Pancreas (tissue), 10 donors: ENCODE measurements at places on chromosomes 1 and 21.

GRCh38 chr1:31377364-31377863 is 4.5 kb upstream of the FABP3 start:
- DNase-seq = no peak

DNA sequence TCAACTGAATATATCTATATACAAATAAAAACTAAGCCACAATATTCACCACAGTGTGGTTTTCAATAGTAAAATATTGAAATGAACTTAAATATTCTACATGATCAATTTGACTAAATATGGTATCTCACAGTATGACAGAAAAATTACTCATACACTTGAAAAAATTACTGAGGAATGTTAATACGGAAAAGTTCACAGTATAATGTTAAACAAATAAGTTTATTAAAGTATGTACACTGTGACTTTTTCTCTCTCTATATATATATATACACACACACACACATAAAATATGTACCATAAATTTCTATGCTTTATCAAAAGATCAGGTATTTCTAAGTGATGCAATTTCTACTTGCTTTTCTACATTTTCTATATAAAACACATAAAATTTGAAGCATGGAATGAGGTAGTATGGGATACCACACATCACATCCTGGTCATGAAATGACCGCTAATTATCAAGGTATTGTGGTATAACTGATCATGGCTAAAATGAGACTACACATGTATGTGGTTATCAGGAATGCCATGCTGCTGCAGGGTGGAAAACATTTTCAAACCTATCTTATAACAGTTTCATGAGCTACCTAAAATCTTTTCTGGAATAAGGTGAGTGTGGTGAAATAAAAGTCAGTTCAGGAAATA is 102.3 kb downstream of the CDC42BPA start:
- no peak for DNase-seq

GRCh38 chr21:35156293-35157278 is 107.5 kb upstream of the RUNX1 start:
- no peak for DNase-seq

DNA sequence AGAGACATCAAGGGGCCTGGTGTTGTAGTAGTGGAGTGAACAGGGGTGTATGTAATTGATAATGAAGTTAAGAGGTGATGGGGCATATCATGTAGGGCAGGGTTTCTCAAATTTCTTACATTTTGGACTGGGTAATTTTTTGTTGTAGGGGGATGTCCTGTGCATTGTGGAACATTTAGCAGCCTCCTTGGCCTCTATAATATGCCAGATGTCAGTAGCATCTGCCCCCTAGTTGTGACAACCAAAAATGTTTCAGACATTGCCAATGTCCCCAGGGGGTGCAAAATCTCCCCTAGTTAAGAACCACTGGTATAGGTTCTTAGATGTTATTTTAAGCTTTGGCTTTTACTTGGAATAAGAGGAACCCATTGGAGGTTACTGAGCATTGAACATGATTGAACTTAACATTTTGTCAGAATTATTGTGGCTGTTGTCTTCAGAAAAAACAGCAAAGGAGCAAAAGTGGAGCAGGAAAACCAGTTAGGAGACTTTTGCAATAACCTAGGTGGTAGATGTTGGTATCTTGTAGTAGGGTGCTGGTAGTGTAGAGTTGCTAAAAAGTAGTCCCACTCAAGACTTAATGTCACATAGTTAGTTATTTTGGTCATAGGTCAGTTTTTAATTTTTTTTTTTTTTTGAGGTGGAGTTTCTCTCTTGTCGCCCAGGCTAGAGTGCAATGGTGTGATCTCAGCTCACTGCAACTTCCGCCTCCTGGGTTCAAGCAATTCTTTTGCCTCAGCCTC is 6.2 kb downstream of the ZNF326 start:
- DNase-seq = no peak

DNA sequence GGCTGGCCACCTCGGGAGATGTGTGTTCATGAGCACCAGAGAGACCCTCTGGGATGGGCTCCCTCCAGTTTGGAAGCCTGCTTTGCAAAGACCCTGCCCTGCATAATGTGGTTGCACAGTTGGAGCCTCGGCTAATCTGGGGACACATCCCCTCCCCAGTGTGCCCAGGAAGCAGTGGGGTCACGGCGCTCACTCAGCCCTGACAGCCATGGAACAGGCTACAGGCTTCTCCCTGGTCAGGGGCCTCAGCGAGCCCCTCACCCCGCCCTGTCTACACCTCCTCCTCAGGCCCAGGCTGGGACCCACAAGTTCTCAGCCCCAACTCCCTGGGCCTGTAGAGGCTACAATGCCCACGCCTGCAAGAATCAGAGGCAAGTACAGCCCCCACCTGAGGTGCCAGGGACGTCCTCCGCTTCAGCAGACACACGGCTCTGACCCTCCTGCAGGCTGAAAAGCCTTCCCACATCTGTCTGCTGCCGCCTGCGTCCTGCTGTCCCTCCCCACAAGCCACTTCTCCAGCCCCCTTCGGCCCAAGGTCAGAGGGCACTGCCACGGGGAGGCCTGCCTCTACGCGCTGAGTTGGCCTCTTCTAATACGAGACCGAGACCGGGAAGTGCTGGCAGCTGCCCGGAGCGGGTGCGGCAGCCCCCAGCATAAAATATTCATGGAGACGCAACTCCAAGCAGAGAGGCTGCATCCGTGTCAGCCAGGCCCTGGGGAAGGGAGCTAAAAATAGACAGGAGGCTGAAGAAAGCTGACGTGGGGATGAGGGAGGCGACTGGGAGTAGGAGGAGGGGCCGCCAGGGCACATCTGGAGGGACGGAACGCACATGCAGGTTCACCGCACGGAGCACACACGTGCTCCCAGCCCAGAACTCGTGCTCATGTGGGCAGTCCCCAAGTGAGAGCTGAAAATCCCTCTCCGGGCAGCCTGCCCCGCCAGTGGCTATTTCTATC is 15.2 kb upstream of the GPR153 start:
- no peak for DNase-seq

DNA sequence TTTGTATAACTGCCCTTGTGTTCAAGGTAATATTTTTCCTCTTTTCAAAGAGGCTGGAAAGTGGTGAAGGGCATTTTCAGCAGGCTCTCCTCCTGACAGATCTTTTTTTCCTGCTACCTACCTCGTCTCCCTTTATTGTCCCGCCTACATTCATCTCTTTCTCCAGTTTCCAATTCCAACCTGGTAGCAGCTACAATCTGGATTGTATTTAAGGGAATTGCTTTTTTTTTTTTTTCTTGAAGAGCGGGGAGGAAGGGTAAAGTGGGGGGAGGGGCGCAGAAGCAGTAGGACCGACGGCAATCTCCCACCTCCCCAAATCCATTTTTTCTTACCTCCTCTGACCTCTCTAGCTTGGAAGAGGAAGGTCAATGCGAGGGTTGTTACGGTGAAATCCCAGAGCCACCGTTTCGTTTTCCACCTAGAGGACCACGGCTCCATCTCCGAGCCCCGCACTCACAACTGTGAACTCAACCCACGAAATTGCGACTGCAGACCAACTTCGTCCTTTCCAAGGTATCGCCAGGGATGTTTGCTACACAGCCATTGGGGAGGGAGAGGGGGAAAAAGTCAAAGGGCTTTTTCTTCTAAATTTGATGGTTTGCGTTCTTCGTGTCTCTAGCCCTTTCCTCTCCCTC is 464 bp downstream of the COL11A1 start:
- DNase-seq = peak; percentile 8

DNA sequence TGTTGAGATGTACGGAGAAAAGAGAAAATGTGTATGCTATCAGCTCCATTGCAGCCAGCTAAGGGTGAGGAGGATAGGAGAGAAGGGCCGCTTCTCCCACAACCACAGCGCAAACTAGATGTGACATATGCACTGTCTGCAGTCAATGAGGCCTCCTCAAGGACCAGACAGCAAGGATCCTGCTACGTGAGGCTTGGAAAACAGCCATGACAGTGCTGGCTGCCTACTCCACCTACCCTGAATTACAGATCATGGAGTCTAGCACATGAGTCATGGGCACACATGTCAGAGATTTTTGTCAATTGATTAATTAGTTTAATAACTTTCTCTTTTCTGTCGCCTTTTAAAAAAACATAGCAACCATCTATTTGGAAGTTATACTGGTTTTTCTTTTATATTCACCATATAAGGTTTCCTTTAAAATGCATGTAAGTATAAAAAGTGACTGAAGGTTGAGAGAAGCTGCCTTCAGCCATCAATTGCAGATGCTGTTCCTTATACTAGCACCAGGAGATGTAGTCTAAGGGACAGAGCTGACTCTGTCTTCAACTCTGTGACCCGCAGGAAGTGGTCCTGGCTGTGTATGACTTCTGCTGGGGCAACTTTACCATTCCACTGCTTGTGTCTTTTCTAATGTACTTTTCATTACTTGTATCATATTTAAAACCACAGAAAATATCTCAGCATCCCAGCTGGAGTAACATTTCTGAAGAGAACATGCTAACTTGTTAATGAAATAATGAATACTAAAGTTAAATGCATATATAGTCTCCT is 3.1 kb downstream of the VPS26C start:
- no peak for DNase-seq

- no peak for DNase-seq
Observed at GRCh38 chr1:17258116-17258757, 9.3 kb downstream of the PADI3 start.

GRCh38 chr1:76942549-76942948 is 75.3 kb downstream of the ST6GALNAC5 start:
- DNase-seq = no peak
